ENCODE measurements at places on chromosomes 7 and 10.

DNA sequence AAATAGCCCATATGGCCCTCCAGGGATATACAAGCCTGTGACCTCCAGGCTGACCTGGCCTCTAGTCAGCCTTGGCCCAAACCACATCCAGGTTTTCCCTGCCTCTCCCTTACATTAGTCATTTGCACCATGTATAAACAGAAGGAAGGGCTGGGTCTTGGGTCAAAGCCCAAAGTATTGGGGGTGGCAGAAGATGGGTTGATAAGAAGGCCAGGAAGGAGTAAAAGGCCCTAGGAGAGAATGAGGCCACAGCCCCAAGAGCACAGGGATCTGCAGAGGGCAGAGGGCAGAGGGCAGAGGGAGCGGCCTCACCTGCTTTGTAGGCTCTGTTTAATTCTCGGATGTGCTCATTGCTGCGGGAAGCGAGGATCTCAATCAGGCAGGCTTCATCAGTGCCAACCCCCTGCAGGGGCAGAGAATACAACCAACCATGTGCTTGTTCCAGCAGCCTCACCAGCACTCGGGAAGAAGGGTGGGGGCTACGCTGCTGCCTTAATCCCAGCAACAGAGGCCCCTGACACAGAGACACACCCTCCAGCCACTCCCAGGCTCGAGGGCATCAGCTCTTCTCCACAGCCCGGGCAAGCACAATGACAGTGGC is 31.3 kb downstream of the PLAC9 start:
- DNase-seq = no peak

GRCh38 chr10:129486805-129487204 is 19.8 kb downstream of the MGMT start:
- DNase-seq = no peak

- DNase-seq = no peak
These were observed 10.4 kb downstream of the TNS3 start for GRCh38 chr7:47571331-47572093.

DNA sequence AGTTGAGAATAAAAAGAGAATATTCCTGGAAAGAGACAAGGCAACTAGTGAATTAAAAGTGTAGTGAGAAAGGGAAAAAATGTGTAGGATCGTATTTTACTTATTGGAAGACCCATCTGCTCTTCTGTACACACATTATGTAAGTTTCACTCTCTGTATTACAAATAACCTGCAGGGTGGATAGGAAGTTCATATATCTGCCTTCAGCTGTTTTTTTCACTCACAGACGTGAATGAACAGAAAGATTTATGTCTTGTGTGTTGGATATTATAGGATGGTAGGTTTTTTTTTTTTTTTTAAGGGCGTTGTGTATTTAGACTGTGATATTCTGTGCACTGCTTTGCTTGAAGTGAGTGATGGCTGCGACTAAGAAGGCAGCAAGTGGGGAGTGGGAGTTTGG is 266.5 kb downstream of the AUTS2 start:
- no peak for DNase-seq

DNA sequence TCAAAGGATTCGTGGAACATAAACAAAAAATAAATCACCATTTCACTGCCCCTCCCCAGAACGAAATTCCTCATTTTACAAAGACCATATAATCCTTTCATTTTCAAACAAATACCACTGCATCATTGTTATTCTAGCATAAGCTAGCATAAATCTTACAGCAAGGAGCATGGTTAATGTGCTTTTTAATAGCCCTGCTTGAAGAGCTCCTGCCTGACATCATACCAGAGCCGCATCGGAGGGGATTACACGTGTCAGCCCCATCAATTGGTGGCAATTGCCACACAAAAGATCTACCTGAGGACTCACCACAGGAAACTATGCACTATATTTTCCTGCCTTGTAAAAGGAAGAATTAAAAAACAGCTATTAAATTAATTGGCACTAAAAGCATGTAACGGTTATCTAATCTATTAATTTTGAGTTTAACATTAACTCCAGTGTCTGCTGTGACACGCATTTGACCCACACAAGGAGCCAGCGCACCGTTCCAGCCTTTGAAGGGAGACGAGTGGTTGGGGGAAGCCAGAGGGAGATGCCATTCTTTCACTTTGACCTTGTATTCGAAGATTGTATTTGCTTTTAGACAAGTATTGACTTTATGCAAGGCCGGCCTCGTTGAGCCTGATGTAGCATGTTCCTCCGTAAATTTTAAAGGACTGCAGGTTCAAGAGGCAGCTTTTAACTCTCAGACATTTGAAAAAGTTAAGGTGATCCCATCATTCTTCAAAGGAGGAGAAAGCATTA is 261.1 kb upstream of the RNF32 start:
- DNase-seq = no peak

DNA sequence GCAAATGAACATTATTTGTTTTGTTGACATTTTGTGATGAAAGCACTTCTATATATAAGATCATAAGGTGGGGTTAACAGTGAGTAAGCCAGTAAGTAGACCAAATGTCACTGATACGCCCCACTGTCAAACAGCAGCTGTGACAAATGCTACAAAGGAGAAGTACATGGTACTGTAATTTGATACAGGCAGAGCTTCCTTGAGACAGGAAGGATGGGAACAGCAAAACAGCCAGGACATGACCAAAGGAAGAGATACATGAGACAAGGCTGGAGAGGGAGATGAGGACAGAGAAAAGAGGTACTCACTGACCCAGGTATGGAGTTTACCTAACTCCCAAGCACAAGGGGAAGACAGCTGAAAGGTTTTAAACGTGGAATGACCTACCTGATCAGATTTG is 127.0 kb downstream of the SRPK2 start:
- no peak for DNase-seq

DNA sequence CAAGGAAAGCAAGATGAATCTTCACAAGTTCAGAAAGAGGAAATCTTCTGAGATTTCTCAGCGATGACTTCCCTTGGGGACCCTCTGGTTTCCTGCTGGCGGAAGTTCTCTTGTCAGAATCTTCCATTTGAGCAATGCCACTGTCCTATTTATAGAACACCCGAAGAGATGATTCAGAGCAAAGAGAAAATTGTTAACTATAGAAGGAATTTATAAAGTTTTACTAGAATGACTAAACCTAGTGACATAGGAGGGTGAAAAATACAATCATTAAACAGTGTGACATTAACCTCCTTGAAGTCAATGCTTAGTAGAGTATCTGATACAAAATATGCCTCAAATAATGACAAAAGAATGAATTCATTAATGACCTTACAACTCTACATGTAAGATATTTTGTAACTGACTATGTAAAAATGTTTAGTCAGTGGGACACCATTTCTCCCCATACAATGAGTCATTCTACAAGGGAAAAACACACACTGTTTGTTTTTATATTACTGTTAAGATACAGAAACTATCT is 206.5 kb upstream of the CNTNAP2 start:
- DNase-seq = no peak

GRCh38 chr10:28186461-28186860 is 116.4 kb downstream of the MPP7 start:
- DNase-seq = no peak

- DNase-seq = no peak
These were observed 114.8 kb upstream of the ARID5B start for GRCh38 chr10:61786728-61787127.

DNA sequence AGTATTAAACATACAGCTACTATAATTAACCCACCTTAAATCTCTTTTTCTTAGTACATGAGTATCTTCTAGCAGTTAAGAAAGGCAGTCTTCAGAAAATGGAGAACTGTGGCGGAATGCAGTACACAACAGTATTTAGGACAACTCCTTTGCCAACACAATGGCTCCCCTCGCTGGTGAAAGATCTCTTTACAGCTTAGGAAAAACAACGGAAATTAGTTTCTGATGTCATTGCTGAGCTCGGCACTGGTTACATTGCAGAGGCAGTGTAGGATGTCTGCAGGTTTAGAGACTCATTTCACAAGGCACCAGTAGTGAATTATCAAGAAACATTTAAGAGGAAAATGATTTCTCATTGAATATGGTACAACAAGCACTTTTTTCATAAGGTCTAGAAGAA is 43.4 kb downstream of the GLRX3 start:
- DNase-seq = peak; percentile 34

GRCh38 chr10:5668429-5668828 is 2.0 kb upstream of the ASB13 start:
- DNase-seq = no peak

GRCh38 chr7:139681463-139681755 is 96.4 kb downstream of the HIPK2 start:
- no peak for DNase-seq
